Trophoblast cell (in vitro differentiated cells and primary cell): ENCODE measurements at places on chromosomes 2 and 18.

GRCh38 chr2:161134547-161135518 lies 25.4 kb upstream of the TANK start:
- DNase-seq: peak; percentile 66

DNA sequence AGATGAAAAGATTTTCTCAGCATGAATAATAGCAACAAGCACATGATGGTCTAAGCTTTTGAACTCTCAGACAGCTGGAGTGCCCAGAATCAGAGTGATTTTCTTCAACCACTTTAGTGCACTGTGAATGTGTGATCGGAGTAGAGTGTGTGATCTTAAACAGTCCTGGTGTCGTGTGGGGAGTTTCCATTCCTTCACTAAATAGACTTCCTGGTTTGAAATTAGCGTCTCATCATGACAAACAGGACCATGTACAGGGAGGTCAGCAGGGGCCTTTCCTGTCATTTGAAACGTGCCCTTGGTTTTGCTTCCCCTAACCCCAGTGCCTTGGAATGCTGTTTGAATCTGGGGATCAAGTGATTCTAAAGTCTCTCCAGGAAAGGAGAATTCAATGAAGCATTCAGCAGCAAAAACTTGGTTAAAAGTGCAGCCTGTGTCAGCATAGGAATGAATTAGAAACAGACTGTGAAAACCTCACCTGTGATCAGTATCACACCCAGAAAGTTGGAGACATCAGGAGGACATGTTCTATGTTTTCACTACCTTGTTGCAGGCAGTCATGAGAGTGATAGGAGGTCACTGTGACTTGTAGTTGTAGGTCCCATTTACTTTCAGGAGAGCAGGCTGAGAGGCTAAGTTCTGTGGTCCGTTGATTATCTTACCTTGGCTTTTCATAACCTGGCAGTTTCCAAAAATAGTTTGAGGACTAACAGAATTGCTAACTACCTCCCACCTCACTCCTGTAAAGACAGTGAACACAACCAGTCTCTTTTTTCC lies 400.3 kb downstream of the MTX2 start:
- DNase-seq: no peak

DNA sequence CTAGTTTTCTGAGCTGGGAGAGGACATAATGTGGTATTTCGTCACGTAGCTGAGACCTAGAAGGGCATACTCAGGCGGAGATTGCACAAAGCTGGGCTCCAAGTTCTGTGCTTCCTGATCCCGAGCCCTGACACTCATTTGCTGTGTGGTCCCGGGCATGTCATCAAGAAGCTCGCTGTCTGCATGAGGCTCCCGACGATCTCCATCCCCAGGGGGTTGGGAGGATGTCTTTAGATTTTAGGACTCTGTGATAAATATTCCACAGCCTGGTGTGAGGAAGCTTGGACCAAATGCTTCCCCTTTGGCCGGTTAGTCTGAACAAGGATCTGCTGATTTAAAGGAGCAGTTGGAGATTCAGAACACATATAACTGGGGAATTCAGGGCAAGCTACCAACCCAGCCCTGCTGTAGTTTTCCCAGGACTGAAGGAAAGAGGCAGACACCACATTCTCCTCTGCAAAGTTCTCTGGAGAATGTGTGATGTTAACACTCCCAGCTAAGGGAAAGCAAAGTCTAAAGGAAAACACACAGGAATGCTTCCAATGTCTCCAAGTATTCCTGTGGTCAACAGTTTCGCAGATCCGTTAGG lies 2.3 kb downstream of the KCNE4 start:
- DNase-seq: no peak

GRCh38 chr2:217983276-217984233 lies 19.2 kb downstream of the TNS1 start:
- no peak for DNase-seq

DNA sequence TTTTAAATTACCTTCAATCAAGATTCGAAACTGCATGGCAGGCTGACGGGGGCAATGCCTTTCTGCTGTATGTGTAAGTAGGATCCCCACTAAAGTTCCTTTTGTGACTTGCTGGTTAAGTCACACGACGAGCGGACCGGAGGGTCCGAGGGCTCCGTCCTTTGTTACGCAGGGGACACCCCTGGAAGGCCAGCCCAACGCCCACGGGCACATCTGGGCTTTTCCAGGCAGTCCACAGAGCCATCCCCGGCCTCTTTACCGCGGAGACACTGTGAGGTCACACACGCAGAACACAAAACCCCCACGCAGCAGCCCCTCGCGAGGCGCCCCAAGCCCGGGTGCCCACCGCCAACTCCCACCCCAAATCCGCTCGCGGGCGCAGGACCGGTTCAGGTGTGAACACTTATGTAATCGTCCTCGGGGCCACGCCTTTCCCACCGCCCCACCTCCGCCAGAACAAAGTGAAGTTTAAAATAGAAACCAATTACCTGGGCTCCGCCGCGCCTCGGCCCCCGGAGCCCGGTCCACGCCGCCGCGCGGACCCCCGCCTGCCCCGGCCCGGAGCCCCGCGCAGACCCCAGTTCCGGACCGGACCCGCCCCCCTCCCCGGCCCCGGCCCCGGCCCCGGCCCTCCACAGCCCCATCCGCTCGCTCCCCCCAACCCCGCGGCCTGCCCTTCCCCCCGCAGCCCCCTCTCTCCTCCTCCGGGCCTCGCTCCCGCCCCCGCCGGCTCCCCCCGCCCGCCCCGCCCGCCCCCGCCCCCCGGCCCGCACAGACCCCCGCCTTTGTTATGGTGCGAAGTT lies 4.2 kb downstream of the ZNF516 start:
- DNase-seq: no peak

GRCh38 chr2:55049821-55050099 lies 491 bp downstream of the RTN4 start:
- DNase-seq: no peak

DNA sequence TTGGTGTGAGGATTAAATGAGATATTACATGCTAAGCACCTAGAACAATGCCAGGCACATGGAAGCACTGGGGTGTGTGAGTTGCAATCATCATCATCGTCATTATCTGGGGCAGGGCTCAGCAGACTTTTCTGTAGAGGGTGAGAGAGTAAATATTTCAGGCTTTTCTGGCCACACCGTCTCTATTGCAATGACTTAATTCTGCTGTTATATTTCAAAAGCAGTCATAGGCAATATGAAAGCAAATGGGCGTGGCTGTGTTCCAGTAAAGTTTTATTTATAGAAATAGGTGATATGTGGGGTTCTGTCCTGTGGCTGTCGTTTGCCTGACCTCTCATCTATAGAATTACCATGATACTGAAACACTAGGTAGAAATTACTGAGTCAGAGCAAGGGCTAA lies 60.6 kb downstream of the IL1R2 start:
- DNase-seq: no peak
